ENCODE measurements at places on chromosomes 2 and 18.

GRCh38 chr2:136207665-136208064 lies 89.7 kb upstream of the CXCR4 start:
- DNase-seq = no peak

DNA sequence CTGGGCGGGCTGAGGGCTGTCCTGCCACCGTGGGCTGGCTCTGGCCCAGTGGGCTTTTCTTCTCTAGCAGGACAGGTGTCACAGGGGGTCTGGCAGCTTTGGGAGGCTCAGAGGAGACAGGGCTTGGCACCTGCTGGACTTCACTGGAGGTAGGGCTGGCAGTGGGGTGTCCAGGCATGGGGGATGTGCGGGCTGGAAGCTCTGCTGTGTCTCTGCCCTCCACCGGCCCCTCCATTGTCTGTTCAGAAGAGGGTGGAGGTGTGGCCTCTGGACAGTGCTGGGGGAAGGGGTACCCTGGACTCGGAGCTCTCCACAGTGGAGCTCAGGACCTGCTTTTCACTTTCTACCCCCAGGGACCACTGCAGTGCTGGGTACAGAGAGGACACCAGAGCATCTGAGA lies 9.2 kb downstream of the PTPRN start:
- no peak for DNase-seq

GRCh38 chr2:191679818-191680600 lies 2.1 kb downstream of the NABP1 start:
- no peak for DNase-seq

DNA sequence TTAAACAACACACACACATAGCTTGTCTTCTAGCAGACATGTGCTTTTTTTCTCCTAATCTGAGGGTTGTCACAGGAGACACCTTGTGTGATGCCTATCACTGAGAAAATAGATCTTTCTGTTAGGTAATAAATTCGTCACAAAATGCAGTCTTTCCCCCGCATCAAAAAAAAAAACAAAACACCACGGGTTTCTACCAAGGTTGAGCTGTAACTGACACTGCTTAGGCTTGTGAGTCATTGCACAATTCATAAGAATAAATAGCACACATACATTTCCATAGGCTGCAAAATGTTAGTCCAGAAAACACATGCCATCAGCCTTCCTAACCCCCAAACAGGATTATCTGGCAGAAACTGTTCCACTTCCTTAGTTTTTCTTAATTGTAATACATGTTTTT lies 6.5 kb downstream of the TMEM163 start:
- DNase-seq = no peak

- no peak for DNase-seq
These were observed 37.1 kb downstream of the MYO3B start for GRCh38 chr2:170215021-170215420.

- DNase-seq = no peak
These were observed 26.7 kb downstream of the POLR1A start for GRCh38 chr2:86078774-86079545.

- no peak for DNase-seq
These were observed 45.9 kb downstream of the THUMPD2 start for GRCh38 chr2:39733070-39733674.

- peak; percentile 9 for DNase-seq
These were observed 19.2 kb downstream of the E2F6 start for GRCh38 chr2:11446733-11447248.

DNA sequence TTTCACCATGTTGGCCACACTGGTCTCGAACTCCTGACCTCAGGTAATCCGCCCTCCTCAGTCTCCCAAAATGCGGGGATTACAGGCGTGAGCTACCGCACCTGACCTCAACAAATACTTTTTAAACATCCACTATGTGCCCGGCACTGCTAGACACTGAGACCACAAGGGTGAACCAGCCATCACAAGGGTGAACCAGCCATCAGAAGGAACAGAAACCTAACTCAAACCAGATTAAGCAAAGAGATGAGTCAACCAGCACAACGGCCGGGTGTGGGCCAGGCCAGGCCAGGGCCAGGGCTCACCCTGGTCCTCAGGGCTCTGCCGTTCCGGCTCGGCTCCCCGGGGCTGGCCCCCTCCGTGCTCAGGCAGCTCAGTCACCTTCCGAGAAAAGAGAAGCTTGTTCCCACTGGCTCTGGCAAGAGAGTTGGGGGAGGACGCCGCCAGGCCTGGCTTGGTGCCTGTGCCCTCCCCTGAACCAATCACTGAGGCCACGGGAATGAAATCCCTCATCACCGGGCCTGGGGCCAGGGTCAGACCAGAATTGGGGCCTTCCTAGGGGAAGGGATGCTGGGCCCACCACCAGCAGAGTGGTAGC lies 4.4 kb downstream of the TEX44 start:
- no peak for DNase-seq

DNA sequence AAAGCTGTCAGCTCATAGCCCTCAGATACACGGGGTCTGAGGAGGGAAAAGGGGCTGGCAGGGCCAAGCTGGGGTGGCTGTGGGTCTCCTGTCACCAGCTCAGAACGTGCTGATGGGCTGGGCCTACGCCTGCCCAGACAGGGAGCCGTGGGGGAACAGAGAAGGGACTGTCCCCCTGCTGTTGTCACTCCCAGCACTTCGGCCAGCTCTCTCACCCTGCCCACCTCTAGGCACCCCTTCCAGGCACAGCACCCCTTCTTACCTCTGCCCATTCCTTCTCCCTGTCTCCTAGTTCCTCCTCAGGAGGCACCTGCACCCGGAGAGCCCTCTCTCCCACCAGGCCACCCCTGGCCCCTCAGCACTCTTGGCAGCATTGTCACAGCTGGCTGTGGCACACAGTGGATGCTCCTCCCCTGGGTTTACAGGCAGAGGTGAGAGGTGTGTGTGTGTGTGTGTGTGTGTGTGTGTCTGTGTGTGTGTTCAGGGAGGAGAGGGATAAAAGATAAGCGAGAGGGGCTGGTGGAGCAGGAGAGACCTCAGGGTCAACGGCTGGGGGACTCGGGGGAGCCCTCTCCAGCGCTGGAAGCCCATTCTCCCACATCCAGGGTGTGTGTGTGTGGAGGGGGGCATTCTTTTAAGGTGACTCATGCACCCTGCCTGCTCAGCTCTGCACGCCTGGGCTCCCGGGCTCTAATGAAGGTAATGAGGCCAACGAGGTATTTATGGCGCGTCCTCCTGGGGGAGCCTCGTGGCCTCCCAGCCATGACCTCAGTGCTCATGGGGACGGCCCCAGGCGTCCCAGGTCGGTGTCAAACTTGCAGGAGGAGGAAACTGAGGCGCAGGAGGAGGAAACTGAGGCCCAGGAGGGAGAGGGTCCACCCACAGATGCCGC lies 66.1 kb upstream of the SMAD7 start:
- DNase-seq = no peak

DNA sequence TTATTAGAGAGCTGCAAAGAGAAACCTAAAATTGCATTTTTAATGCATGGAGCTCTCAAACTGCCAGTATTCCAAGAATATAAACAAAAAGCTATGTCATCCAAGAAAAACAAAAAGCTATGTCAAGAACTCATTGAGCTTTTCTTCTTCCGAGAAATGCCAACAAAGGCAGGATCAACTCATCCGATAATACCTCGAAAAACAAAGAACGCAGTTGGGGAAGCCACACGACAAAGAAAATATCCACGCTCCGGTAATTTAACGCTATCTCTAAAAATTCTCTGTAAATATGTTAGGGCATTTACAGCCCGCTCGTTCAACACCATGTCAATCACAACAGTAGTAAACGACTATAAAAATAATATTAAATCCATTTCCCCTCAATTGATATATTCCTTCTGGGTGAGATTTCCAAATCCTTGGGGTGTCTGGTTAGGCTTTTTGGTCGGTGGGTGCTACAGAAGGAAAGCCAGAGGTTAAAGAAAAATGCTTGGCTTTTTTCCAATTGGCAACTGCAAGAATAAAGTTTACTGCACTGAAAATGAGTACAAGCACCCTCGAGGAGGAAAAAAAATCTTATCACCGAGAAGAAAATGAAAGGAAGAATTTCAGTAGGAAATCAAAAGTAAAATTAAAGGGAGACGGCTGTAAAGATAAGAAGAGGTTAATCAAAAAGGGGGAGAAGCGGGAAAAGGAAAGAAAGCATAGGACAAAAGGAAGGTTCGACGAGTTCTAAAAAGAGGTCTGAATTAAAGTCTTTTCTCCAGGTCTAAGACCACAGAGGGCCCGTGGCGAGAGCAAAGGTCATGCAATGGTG lies 856 bp downstream of the TIA1 start:
- DNase-seq = no peak

GRCh38 chr2:101307950-101308431 lies 510 bp downstream of the RNF149 start:
- no peak for DNase-seq

- no peak for DNase-seq
These were observed 214.1 kb upstream of the COPS8 start for GRCh38 chr2:236871500-236872001.

- no peak for DNase-seq
These were observed 133.8 kb upstream of the KCNH7 start for GRCh38 chr2:162972383-162972782.

- DNase-seq = no peak
These were observed 1176.2 kb downstream of the SUCLG1 start for GRCh38 chr2:83282841-83283240.

DNA sequence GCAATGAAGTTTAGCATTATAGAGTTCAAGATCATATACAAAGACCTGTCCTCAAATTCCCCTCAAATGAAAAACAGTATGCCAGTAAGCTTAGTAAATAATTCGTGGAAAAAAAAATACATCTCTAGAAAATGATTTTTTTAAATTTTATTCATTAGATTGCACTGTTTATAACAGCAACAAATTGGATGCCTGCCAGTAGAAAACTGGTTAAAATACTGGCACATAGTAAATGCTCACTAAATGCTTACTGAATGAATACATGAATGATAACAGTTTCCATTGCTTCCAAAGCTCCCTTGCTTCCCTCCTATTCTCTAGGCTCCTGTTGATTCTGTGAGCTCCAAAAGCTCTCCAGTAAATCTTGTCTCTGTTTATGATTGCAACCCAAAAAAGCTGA lies 25.5 kb upstream of the SEH1L start:
- DNase-seq = no peak

- DNase-seq = no peak
These were observed 8.3 kb upstream of the RNF103 start for GRCh38 chr2:86631846-86632485.

- DNase-seq = no peak
These were observed 21.7 kb downstream of the BCL11A start for GRCh38 chr2:60531701-60532133.

GRCh38 chr18:70582981-70583380 lies 294.1 kb downstream of the SOCS6 start:
- DNase-seq = no peak

GRCh38 chr18:22182884-22183697 lies 13.7 kb downstream of the GATA6 start:
- no peak for DNase-seq

- DNase-seq = no peak
These were observed 20.1 kb downstream of the TMEM17 start for GRCh38 chr2:62485761-62486438.

DNA sequence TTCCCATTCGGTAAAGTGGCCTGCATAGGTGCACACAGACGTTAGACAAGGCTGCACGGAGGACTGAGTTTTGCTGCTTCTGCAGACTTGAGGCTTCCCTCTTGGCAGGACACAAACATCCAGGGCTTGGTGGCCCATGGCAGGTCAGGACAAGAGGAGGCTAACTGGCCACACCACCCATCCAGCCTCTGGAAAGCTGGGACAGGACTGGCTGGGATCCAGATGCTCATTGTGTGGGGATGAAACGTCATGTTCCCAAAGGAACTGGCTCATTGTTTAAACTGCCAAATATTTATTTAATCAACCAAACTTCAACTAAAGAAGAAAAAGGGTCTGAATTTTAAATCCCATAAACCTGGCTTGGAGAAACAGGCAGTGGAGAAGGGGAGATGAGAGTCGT lies 239.1 kb upstream of the EPAS1 start:
- DNase-seq = no peak

GRCh38 chr2:191936882-191937405 lies 90.1 kb upstream of the CAVIN2 start:
- no peak for DNase-seq

GRCh38 chr2:223860809-223861738 lies 23.7 kb upstream of the AP1S3 start:
- DNase-seq = no peak

DNA sequence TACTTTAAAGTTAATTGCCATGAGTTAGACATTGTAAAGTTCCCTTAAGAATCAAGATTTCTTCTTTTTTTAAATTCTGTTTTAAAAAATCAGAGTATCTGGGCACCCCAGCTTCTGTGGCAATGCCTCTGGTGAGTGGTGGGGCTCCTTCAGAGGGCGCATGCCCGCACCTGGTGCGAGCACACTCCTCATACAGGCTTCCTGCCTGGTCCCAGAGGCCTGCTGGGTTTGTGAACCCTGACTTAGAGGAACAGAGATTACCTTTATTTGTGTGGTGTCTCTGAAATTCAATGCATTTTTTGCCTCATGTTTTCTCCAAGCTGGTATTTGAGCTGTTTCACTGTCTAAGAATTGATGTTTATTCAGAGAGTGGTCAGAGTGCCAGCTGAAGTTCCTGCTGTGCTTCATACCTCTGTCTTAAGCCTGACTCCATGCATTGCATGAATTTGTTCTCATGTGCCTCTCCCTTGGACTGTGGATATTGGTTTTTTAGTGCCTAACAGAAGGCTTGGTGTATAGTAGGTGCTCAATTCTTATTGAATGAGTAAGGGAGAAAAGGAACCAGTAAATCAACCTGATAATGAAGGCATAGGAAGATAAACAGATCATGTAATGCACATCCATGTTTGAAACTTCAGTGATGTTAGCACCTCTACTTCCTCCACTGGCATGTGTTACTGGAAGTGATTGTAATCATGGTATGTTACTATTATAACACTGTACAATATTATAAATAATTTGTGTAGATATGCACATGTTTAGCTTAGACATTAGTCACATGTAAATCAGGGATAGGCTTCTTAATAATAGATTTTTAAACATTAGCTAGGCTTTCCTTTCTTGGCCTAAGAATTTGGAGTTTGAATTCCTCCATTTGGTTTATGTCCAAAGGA lies 29.0 kb downstream of the PHLPP1 start:
- DNase-seq = no peak

- DNase-seq = no peak
These were observed 23.6 kb downstream of the UGP2 start for GRCh38 chr2:63865159-63865799.

DNA sequence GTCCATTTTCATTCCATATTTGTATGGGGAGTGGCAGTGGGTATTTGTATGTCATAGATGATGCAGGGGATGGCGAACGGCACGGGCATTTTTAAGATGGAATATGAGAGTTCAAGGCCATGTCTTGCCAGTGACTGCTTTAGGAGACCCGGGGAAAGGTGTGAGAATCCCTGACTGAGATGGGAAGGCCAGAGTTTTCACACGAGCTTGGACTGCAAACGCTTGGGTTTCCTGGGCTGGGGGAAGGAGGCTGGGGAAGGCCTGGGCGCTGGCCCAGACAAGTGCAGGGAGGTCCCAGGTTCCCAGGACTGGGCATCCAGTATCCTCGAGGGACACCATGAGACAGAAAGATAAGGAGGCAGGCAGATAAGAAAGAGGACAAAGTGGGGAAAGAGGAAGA lies 35.2 kb downstream of the CNGA3 start:
- DNase-seq = no peak
